Kidney tubule cell (primary cell): ENCODE measurements at places on chromosomes 6 and 20.

- DNase-seq = no peak
Measured at GRCh38 chr6:52904562-52905279, 4.8 kb downstream of the GSTA3 start.

- no peak for DNase-seq
Measured at GRCh38 chr20:60310560-60311349, 352.5 kb downstream of the CDH26 start.

- no peak for DNase-seq
Measured at GRCh38 chr6:84667252-84668213, 96.9 kb downstream of the TBX18 start.

GRCh38 chr6:5781966-5782556, 224.7 kb downstream of the NRN1 start:
- DNase-seq = no peak

GRCh38 chr6:131980791-131981623, 29.8 kb upstream of the CCN2 start:
- no peak for DNase-seq
